ENCODE measurements at places on chromosomes 4 and X.

GRCh38 chrX:109739625-109740432 lies 6.8 kb upstream of the ACSL4 start:
- no peak for DNase-seq

DNA sequence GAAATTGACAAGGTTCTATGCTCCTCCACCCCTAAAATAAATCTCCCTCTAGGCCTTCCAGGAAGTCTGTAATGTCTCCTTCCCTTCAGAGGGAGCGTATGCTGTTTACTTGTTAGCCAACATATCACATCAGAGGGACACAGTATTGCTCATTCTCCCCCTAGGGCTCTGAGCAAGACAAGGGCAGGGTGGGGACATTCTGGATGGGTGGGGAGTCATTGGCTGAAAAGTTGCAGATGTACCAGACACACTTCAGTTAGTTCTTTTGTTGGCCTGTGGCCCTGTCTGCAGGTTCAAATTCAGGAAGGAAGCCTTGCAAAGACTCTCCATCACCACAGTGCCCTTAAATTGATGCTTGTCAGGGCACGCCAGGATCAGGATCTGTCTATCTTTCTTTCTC lies 106.3 kb upstream of the TEX13D start:
- peak; percentile 21 for DNase-seq

- DNase-seq, result no peak
These were observed 119.9 kb upstream of the HS3ST1 start for GRCh38 chr4:11548597-11549082.

DNA sequence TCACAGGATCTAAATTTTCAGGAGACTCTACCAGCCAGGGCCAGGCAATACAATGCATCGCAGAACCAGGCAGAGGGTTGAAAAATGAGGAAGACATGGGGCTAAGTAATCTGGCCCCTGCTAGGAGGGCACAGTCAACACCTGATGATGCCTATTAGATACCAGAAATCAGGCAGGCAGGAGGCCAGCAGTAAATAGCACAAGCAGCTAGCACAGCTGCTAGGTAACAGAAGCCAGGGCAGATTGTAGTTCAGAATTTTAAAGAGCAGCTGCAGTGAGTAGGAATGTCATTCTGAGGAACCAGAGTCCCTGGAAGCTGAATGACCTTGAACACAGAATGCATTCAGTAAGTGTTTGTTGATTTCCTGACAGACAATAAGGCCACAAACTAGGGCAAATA lies 38.8 kb upstream of the TRPC5OS start:
- no peak for DNase-seq

DNA sequence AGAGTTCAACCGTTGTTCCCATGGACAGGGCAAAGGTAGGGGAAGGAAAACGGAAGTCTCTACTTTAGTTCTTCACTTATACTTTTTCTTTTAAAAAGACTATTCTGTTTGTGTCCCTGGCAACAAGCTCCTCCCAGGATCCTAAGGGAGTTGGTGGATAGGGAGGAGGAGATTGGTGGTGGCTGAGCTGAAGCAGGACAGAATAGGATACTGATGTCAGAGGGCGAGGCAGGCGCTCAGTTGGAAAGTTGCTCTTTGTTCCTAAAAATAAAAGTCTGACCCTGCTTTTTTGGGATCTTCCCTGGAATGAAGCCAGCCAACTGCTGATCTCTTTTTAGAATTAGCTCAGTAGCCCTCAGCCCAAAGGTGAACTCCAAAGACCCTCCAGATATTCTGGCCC lies 104.7 kb downstream of the MGST2 start:
- DNase-seq, result no peak

GRCh38 chrX:12958059-12958458 lies 16.9 kb upstream of the TMSB4X start:
- DNase-seq, result no peak
